ENCODE measurements at places on chromosomes 13 and 19.

DNA sequence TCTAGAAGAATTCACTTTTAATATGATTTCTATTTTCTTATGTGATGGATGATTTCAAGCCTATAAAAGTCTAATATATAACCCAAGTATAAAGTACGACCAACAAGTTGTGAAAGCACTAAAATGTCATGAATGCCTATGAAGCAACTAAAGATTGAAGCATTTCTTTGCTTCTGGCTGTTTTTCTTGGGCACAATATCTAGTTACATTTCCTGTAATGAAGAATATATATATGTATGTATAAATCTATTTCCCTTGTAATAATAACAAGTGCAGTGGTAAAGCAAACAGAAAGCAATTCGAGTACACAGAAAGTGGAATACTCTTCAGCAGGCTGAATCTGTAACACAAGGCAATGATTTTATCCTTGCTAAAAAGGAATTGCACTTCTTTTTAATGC lies 5.4 kb downstream of the PCDH20 start:
- DNase-seq: no peak

DNA sequence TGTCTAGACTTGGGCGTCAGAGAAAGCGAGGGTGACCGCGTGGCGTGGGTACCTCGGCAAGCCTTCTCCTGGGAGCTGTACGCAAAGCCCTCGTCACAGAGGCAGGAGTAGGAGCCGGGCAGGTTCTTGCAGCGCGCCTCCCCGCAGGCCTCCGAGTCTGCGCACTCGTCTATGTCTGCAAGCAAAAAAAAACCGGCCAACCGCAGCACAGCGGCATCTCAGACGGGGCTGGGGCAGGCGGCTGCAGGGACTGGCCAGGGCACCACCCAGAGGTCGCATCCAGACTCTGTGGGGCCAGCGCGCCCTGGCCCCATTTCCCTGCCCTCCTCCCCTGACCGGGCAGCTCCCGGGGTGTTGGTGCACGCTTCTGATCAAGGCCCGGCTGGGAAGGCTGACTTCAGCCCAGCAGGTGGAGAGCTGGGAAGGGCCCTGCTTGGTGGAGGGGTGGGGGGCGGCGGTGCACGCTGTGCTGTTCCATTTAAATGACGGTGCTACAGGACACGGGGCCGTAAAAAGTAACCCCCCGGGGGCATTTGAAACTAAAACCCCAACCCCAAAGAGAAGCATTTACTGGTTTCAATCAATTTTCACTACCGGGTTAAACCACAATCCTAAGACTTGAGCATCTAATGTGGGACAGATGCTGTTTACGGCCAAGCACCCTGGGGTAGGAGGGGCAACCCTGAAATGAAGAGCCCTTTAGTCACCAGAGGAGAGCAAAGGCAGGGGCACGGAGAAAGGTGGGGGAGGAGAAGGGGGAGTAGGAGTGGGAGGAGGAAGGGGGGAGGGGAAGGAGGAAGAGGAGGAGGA lies 28.2 kb downstream of the GAS6 start:
- peak; percentile 80 for DNase-seq

- DNase-seq: no peak
Observed at GRCh38 chr13:75362026-75362425, 119.9 kb downstream of the TBC1D4 start.

DNA sequence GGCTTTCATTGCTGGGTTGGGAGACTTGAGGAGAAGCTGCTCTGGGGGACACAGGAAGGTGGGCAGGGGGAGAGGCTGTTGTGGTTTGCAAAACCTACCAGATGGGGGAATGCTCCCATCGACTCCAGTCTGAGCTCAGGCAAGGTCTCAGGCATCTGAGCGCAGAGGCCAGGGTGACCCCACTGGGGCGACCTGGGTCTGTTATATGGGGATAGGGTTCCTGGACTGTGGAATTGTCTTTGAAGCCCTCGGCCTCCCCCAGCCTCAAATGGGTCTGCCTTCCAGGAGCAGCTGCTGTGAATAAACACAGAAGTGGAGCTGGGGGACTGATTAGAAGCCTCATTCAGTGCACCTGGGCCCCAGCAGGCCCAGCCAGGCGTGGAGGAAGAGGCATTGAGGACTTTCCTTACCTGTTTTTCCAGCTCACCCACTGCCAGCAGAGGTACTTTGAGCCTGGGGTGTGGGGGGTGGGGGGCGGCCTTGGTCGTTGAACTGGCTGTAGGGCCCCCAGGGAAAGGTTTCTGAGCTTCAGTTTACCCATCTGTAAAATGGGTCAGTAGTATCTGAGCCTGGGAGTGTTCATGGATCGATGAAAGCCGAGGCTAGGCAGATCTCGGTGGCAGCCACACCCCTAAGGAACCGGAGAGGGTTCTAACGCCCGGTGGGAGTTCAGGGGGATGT lies 1.4 kb downstream of the CERS4 start:
- DNase-seq: no peak

GRCh38 chr19:55340784-55341147 lies 1.1 kb downstream of the KMT5C start:
- DNase-seq: no peak

DNA sequence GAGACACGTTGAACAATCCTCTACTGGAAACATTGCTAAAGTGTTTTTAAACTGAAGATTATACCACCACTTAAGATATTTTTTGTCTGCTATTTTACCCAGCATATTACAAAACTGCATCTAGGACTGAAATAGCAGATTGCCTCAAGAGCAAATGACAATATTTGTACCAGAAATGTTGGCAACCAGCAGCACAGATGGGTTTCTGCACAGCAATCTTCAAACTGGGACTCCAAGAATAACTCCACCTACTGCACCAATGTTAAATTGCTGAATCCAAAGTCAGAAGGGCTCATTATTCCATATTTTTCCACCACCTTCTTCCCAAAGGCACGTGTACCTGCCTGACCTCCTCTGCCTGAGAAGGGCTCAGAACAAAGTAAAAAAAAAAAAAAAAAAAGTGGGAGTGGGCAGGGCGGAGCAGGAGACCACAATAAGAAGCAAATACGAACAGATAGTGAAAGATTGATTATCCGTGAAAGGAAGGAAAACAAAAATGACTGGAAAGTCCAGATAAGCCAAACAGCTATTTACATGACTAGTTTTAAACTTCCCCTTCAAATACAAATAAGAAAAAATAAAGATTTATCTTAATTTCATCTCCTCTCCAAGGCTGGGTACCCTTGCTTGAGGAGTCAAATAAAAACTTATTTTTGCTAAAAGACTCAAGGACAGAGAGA lies 79.4 kb downstream of the FOXO1 start:
- no peak for DNase-seq

GRCh38 chr19:43533546-43534304 lies 737 bp downstream of the ZNF575 start:
- peak; percentile 49 for DNase-seq

- DNase-seq: no peak
Observed at GRCh38 chr13:97346561-97347254, 87.3 kb upstream of the RAP2A start.

GRCh38 chr19:29118389-29118788 lies 94.6 kb downstream of the UQCRFS1 start:
- no peak for DNase-seq

DNA sequence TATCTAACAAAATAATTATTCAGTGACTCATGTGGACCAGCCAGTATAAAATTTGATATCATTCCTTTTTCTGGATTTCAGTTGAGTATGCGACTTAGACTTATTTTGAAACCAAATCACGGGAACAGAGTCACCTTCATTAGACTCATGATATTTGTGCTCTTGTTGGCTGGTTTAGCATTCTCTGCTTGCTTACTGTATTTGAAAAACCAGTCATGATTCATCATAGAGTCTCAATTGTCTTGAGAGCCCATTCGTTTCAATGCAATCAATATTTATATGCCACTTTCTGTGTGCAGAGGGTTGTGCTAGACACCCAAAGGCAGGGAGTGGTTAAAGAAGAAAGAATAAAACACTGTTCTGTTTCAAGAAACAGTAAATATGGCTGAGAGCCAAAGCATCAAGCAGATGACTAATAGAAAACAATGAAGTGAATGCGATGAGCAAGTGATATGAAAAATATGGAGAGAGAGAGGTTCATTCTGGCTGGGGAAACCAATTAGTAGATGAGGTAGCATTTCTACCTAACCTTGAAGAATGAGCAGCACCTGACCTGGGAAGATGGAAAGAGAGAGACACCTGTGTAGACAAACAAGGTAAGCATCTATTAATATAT lies 99.6 kb upstream of the MBNL2 start:
- DNase-seq: peak; percentile 33

DNA sequence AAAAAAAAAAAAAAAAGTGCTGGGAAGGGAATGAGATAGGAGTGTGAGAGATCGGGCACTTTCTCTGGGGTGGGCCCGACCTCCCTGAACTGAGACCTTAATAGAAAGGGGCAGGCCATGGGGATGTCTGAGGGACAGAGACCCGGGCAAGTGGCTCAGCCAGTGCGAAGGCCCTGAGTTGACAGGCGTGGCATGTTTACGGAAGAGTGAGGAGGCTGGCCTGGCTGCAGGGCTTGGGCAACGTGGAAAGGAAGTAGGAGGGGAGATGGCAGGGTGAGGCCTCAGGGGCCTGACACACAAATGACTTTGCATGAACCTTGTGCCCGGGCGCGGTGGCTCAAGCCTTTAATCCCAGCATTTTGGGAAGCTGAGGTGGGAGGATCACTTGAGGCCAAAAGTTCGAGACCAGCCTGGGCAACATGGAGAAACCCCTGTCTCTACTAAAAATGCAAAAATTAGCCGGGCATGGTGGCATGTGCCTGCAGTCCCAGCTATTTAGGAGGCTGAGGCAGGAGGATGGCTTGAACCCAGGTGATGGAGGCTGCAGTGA lies 13.9 kb downstream of the FCHO1 start:
- no peak for DNase-seq

DNA sequence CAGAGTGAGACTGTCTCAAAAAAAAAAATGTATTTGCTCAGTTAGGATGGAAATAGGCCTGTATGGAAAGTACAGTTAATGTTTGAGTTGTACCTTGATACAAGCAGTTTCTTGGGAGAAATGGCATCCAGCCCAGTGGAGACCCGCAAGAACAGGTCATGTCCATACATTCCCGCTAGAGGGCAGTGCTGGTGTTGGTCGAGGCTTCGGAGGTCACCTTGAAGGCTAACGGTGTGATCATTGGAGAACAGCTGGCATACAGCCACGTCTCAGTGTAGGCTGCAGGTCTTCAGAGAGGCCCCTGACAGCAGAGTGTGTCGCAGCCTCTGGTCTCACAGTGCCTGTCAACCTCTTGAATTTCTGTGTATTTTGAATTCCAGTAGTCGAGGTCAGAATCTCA lies 7.5 kb downstream of the ZNF610 start:
- DNase-seq: peak; percentile 38

DNA sequence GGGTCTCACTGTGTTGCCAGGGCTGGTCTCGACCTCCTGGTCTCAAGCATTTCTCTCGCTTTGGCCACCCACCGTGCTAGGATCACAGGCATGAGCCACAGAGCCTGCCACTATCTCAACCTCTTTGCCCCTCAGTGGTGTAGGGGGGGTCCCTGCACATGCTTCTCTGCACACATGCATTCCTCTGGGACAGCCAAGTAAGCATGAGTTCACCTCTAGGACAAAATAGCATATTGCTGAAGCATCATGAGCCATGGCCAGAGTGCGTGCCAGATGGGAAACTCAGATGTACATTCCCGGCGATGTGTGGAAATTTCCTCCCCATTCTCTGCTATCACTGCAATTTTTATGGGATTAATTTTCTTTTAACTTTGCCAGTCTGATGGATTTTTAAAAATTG lies 23.1 kb downstream of the CHAF1A start:
- no peak for DNase-seq

- no peak for DNase-seq
Observed at GRCh38 chr19:45940515-45940805, 25.9 kb upstream of the NANOS2 start.

GRCh38 chr19:18594824-18595373 lies 6.3 kb downstream of the REX1BD start:
- no peak for DNase-seq

DNA sequence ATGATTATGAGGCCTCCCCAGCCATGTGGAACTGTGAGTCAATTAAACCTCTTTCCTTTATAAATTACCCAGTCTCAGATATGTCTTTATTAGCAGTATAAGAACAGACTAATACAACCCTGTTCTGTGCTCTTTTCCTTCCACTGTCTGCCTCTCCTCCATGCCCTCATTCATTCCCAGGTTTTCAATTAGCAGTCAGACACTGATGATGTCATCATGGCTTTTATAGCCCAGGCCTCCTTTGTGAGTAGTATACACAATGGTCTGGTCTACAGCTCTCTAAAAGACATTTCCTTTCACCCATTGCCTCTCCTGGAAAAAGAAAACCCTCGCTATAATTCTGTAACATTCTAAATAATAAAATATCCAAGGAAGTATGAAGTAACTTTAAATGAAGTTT lies 25.5 kb downstream of the FGF14 start:
- no peak for DNase-seq

DNA sequence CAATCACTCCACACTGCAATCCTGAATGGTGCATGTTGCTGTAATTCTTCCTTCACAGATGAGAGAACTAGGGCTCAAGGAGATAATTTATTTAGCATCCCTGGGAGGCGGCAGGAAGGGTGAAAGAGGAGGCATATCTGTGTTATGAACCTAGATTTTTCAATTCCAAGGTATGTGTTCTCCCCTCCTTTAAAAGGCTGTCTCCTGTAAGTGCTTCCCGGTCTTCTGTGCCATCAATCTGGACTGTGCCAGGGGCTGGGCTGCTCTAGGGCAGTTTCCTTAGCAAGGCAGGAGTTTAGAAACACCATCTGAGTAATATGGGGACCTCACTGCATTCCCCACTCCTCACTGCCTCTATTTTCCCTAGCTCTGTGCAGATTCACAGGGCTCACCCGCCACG lies 185.0 kb downstream of the RFC3 start:
- DNase-seq: no peak

DNA sequence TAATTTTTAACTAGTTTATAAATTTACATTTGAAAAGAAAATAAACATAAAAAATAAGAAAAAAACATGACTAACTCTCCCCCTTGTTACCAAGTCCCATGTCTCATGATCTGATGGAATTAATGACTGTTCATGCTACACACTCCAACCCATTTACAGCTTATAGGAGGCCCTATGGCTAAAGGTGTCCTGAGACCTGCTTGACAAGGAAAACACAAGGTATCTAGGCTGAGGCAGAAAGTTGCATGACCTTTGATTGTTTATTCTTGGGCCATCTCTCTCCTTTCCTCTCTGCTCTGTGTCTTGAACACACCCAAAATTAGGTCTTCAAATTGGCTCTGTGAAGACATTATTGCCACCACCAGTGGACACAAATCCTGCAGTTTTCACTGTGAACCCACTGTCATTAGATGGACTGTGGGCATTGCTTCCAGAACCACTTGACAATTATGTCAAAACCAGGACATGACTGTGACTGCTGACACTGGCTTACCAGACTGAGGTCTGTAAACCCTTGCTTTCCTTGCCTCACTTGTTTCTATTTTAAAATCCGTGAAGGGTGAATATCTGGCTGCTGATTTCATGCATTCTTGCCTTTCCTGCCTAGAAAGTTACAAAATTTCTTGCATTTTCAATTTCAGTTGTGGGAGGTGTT lies 386.5 kb upstream of the SPRY2 start:
- no peak for DNase-seq

DNA sequence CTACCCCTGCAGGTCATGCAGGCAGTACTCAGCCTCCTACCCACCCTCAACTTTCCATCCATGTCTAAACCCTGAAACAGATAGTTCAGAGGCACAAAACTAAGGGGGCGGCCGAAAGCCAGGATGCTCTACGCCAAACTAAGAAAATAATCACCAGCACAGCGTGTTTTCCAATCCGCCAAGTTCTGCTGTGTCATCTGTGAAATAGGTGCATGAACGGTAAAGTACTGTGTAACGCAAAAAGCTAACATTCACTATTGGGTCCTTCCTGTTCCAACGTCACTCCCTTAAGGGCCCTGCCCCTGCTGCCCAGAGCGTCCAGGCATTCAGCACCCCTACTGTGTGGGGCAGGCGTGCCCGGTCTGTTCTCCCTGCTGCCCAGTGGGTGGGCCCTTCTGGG lies 12.2 kb upstream of the TIMM44 start:
- DNase-seq: no peak
